Progenitor cell of endocrine pancreas (in vitro differentiated cells): ENCODE measurements at places on chromosomes 11 and 22.

GRCh38 chr11:68767672-68768071 is 16.4 kb upstream of the TESMIN start:
- no peak for DNase-seq

DNA sequence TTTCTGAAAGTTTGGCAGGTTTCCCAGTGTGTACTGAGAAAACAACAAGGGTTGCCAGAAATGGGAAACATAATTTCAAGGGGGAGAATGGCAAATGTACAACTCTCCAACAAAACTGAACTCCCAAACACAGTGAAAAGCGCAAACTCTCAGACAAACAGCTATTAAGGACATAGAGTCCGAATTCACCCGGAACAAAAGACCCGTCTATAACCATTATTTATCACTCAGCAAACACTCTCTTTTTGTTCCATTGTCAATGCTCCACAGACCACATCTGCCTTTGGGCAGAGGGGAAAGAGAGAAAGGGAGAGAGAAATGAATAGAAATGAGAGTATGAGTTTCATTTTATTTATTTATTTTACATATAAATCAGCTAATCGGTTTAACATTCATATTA is 21.7 kb downstream of the KIRREL3 start:
- no peak for DNase-seq

DNA sequence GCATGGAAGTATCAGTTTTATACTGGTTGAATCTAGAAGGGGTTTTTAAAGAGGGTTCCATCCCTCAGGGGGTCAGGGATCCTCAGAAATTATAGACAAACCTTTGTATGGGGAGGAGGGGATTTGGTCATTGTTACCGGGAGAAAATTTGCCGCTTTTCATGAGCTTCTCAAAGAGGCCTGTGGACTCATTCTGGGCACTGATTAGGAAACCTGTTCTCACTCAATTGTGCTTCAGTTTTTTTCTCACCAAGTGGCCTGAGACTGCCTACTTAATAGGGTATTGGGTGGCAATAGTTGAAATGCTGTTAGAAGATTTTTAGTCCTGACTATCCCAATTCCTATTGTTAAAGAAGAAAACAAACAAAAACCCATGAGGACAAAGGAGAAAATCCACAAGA is 14.0 kb downstream of the MPEG1 start:
- DNase-seq = no peak

- DNase-seq = no peak
These were observed 69.5 kb downstream of the C11orf91 start for GRCh38 chr11:33630936-33631748.

DNA sequence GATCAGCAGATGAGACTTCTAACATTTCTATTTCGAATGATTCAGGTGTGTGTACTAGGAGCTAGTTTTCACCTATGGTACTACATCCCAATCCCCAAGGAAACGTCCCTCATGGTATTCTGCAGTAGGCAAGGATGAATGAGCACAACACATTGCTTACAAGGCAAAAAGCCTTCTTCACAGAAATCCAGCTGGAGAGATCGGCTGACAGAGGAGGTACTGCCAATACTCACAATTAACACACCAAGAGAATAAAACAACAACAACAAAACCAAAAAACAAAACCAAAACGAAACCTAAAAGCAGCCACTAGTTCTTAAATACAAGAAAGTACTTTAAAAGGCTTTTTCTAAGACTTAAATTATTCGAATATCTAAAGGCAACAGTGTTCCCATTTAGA is 101.4 kb downstream of the PICALM start:
- DNase-seq = no peak

- no peak for DNase-seq
These were observed 696 bp downstream of the MRGPRF start for GRCh38 chr11:69012092-69013008.

- no peak for DNase-seq
These were observed 8.0 kb upstream of the ESAM start for GRCh38 chr11:124769806-124770774.

- DNase-seq = no peak
These were observed 183.8 kb upstream of the NTM start for GRCh38 chr11:131186629-131187101.

- DNase-seq = no peak
These were observed 28.8 kb upstream of the CHKA start for GRCh38 chr11:68150037-68150436.

DNA sequence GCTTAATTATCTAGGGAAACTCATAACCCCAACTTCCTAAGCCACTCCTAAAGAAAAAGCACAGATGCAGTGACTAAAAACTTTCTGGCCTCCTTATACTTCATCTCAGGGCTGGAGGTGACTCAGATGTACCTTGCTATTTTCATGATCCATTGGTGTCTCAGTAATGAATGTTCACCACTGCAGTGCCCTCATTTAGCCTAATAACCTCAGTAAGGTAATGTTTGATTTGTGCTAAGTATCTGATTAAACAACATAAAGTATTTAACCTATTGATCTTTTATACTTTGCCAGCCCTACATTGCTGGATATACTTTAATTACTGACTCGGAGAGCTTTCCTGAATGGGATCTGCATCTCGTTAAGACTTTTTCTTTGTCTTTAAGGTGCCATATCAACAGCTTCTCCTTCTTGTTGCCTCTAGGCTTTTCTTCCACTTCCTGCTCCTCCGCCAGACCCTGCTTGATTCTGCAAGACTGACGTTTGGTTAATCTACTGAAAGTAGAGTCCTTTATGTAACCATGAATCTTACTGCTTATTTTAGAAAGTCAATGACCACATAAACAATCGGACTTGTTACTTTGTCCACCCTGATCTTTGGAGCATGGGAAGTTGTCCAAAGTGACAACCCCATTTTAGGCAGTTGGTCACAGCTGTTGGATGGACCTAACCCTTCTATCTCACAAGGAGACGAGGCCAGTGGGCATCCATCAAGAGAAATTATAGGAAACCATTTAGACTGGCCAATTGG is 303.0 kb downstream of the ST3GAL4 start:
- DNase-seq = no peak

DNA sequence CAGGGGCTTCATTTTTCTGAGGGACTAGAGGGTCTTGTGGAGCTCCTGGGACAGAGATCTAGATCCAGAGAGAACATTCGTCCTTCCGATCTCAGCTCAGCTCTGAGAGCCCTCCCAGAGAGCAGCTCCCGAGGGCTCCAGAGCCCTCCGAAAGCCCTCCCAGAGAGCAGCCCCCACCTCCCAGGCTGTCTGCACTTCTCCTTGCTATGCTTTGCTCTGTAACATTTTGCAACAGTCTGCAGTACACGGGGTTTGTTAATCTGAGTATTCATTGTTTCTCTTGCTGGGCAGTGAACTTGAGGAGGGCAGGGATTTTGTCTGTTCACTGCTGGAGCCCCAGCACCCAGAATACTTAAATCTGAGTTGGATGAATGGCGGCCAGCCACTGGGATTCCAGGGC is 2.6 kb downstream of the GGA1 start:
- DNase-seq = no peak

GRCh38 chr11:44159848-44160721 is 64.6 kb downstream of the EXT2 start:
- DNase-seq = no peak

- no peak for DNase-seq
These were observed 30.2 kb downstream of the USP35 start for GRCh38 chr11:78218707-78219492.

DNA sequence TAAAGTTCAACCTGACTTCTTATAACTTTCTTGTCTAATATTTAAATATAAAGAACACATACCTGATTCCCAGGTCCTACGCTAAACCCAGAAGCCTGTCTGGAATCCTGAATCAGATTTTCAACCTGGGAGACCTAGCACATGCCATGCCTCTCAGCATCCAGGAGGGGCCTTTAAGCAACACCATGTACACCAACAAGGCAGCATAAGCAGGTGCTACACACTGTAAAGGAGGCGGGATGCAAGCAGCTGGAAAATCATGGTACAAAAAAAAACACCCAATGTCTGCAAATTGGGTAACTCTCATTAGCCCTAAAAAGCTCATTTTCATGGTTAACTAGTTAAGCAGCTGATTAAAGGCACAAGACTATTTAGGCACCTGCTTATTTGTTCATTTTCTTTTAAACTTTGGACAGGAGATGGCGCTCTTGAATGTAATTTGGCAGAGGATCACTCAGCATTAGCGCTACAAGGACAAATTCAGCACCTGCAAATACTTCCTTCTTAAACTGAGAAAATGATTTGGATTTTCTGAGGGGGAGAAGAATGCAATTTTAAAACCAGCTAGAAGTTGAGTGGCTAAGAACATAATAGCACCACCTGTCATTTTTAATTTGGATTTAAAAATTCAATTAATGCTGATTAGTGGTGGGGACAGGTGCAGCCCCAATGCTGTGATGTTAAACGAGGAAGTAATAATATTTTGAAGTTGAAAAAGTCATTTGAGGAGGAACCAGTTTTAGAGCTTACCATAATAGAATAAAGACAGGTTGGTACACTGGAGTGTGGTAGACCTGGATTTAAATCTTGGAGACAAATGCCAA is 104.0 kb downstream of the FAR1 start:
- DNase-seq = no peak

- no peak for DNase-seq
These were observed 164.3 kb downstream of the GUCY1A2 start for GRCh38 chr11:106853850-106854401.

GRCh38 chr11:132540581-132540980 is 991.7 kb downstream of the OPCML start:
- no peak for DNase-seq

DNA sequence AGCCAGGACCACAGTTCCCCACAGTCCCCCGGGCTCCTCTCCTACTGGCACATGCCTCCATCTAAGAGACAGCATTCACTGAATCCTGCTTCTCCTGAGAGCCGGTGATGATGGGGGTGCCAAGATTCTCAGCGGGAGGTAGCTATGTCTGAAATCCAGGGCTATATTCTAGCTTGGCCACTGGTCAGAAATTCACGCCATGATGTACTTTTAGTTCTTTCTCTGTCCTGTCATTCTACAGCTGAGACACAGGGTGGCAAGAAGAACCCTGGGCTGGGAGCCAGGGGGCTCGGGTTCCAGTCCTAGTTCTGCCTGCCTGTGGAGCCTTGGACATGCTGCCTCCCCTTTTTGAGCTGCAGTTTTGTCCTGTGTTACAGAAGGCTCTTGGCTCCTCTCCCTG is 59.2 kb upstream of the PHOX2A start:
- DNase-seq = no peak

DNA sequence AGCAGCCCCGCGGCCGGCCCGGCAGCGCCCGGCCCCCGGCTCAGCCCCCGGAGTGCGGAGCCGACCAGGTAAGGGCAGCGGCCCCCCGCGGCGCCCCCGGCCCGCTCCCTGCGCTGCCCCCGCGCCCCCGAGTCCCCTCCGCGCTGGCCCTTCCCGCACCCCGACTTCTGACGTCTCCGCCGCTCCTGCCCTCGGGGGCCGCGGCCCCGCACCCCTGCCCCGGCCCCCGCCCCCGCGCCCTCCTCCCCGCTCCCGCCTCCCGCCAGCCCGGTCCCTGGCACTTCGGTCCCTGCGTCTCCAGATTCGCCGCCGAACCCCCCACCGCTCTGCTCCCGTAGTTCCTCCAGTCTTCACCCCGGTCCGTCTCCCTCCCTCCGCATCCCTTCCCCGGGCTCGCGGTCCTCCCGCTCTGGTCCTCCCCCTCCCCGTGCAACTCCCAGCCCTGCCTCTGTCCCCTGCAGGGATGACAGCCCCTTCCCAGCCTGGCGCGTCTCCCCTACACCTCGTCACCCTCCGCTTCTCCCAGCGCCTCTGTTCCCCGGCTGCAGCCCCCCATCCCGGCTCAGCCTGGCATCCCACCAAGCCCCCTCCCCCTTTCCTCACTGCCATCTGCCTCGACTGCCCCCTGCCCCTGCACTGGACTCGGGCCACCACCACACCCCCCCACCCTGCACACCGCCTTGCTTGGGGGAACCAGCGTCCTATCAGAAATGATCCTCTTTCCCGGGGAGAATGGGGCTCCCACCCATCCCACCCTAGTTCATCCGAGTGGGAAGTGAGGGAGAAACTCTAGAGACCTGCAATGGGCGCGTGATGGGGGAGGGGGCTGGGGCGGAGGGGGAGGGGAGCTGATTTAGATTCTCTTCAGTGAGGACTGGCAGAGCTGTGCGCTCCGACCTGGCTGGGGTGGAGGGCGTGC is 531 bp downstream of the GRIK4 start:
- no peak for DNase-seq

GRCh38 chr22:47606426-47606825 is 844.0 kb downstream of the TBC1D22A start:
- DNase-seq = no peak

DNA sequence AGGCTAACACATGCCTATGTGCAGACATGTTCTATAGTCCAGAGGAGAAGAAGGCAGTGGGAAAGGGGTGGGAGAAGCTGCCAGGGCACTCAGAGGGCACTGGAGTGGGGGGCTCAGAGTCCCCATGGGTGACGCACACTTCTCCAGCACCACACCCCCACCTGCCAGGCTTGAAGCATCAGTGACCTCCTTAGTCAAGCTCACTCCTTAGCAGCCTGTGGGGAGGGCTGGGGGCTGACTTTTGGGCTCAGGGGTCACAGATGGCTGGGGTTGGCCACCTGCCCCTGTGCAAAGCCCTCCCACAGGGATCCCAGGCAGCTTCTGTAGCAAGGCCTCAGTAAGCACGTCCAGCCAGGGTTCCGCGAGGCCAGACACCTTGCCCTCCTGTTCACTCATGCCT is 18.8 kb downstream of the TRIM29 start:
- DNase-seq = no peak

- no peak for DNase-seq
These were observed 59.6 kb downstream of the MTNR1B start for GRCh38 chr11:93028960-93029522.

DNA sequence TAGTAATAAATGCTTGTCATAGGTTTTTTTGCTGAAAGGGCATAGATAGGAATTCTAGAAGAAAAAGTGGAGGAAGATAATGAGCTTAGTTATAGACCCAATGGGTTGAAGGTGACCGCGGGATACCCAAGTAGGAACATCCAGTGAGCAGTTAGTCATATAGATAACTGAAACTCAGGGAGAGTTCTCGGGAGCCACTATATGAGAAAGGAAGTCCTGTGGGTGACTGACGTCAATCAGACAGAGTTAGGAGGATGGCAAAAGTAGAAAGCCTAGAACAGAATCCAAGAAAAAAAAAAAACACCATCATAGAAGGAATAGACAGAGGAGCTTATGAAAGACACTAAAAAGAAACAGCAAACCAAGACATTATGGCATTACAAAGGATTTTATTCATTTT is 1.6 kb upstream of the CNGA4 start:
- DNase-seq = no peak

DNA sequence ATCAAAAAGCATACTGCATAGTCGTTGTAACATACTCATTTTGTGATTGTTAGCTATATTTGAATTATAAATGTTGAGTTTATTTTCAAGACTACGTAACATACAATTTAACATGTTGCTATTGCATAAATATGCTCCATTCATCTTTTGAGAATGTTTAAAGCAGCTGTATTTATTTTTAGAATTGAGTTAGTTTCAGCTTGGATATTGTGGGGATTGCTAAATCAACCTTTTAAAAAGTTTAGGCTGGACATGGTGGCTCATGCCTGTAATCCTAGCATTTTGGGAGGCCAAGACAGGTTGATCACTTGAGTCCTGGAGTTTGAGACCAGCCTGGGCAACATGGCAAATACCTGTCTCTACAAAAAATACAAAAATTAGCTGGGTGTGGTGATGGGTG is 288.1 kb downstream of the DYNC2H1 start:
- DNase-seq = no peak
